ENCODE measurements at places on chromosomes 12 and 14.
A peak's percentile ranks its signal among the peaks of the same experiment; 100 is the strongest.

- DNase-seq = peak; percentile 62
These were observed 65.2 kb downstream of the PAPOLA start for GRCh38 chr14:96567289-96567899.

GRCh38 chr12:94561943-94562411, 88.4 kb downstream of the TMCC3 start:
- DNase-seq = no peak

DNA sequence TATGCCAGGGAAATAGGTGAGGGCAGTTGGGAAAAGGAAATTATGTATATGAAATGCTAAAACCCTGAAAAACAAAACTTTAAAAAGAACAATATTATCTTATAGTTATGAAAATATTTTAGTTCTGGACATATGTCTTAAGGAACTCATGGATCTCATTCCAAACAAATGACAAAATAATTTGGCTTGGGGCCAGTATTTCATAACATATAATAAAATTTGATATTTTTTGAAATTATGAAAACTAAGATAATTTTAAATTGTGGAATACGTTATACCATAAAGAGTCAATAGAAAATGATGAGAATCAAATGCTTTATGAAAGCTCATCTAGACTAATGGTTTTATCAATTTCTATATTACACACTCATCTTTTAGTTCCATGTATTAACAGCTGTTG, 173.8 kb upstream of the DCN start:
- DNase-seq = no peak

DNA sequence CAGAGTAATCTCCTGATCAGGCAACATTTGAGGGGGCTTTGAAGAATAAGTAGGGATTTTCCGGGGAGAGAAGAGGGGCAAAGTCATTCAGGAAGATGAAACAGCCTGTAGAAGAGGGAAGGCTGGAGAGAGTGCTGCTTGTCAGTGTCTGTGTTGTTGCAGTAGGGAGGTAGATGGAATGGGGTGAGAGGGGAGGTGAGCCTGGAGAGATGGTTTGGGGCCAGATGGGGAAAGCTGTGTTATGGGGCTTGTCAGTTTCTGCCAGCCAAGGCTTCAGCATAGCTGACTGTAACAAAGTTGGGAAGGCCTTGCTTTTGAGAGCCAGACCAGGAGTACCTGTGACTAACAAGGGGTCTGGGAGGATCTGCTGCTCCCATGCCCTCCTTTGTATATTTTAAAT, 18.0 kb downstream of the BICD1 start:
- no peak for DNase-seq

DNA sequence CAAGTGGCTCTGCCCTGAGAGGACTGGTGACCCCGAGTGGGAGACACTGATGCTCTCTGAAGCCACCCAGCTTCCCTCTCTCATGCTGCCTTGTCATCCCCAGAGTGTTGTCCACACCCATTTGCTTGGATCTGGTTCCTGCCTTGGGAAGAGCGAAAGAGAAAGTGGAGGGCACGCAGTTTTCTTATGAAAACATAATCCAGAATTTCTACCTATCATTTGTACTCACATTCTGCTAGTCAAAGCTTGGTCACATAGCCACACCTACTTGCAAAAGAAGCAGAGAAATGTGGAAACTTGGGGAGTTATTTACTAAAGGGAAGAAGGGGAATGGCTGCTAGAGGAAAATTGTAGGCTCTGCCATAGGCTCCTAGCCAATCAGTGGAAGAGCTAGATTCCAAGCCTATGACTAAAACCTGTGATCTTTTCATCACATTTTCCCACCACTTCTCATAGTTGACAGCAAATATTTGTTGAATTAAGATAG, 326.3 kb downstream of the ZFP36L1 start:
- peak; percentile 92 for DNase-seq

DNA sequence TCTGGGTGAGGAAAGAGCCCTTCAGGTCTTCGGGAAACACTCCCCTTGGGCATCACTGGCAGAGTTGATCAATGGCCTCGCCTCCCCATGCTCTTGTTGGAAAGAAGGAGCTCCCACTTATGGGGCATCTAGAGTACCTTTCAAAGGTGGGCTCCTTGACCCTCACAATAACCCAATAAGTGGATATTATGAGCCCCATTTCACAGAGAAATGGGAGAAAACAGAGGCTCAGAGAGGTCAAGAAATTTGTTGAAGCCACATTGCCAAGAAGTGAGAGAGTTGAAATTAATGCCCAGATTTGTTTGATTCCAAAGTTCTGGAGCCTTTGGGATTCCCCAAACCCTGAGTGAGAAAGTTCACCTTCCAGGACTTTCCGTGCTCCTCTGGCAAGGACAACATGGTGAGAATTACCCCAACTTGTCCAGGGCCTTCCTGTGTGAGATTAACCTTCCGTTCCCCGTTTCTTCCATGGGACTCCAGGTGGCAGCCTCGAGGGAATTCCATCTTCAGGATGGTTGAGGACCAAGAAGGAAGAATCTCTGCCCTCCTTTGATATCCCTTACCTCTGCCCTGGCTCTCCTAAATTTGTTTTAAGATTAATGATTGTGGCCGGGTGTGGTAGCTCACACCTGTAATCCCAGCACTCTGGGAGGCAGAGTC, 7.5 kb upstream of the CHD4 start:
- peak; percentile 42 for DNase-seq

GRCh38 chr12:21941506-21942376, 515 bp upstream of the ABCC9 start:
- peak; percentile 90 for DNase-seq

- DNase-seq = no peak
These were observed 165.5 kb upstream of the DIO3 start for GRCh38 chr14:101395779-101396178.

- no peak for DNase-seq
These were observed 148.2 kb downstream of the PLEKHA5 start for GRCh38 chr12:19277711-19278110.

DNA sequence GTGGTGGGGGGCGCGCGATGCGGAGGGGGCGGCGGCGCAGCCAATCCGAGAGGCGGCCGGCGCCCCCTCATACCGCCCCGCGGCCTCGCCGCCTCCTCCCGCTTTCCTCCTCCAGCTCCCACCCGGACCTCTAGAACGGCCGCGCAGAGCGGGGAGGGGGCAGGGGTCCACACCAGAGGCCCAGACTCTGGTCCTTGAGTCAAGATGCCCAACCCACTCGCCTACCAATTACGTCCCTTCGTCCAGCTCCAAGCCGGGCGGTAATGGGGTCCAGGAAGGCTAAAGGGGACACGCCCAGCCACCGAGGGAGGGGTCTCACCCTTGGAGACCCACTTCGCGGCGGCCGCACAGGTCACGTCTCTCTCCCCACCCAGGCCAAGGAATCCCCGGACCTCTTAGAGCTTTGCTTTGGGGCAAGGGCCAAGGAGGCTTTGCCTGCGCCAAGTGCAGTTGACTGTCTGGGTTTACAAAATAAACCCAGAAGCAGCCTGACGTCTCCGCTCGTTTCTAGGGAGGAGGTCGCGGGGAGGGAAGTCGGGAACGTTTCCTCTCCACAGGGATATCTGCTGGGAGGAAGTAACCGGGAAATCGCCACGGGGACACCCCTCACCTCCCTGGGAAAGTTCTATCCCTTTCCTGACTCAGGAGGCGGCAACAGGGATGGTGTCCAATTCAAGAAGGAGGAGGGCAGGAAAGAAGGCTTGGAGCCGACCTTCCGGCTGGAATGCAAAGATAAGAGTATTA, 394 bp upstream of the AMIGO2 start:
- peak; percentile 67 for DNase-seq

- peak; percentile 61 for DNase-seq
These were observed 107.3 kb downstream of the CRADD start for GRCh38 chr12:93784339-93785086.

- DNase-seq = peak; percentile 74
These were observed 2.3 kb downstream of the SLC48A1 start for GRCh38 chr12:47775100-47775911.

GRCh38 chr14:73339206-73339605, 101.9 kb downstream of the PAPLN start:
- DNase-seq = no peak

GRCh38 chr12:52920937-52921336, 16.1 kb upstream of the KRT8 start:
- peak; percentile 33 for DNase-seq

GRCh38 chr12:124878795-124879516, 15.3 kb upstream of the SCARB1 start:
- no peak for DNase-seq

DNA sequence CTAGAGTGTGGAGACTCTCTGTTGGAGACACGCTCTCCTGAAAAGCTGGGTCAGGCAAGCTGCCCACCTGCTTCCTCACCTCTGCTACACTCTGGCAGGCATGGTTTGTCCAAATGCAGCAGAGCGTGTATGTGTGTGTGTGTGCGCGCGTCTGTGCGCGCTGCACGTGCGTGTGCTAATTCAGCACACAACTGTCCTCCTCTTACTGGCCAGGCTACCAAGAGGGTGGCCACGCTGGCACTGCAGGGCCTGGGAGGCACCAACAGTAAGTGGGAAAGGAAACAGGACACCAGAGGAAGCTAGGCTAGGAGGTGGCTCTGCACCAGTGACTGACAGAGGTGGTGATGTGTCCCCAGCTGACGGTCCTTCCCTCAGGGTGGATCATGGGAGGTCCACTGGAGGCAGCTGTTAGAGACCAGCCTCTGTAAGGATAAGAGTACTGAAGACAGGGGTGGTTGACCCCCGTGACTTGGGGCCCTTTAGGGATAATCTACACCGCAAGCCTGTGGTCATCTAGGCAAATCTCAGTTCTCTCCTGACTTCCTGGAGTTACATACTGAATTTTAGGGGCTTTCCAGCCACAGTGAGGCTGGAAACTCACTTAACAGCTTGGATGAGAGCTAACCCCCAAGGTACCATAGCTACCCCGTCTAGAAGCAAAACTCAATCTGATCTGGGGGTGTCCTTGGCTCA, 15.6 kb upstream of the TFCP2 start:
- DNase-seq = no peak

DNA sequence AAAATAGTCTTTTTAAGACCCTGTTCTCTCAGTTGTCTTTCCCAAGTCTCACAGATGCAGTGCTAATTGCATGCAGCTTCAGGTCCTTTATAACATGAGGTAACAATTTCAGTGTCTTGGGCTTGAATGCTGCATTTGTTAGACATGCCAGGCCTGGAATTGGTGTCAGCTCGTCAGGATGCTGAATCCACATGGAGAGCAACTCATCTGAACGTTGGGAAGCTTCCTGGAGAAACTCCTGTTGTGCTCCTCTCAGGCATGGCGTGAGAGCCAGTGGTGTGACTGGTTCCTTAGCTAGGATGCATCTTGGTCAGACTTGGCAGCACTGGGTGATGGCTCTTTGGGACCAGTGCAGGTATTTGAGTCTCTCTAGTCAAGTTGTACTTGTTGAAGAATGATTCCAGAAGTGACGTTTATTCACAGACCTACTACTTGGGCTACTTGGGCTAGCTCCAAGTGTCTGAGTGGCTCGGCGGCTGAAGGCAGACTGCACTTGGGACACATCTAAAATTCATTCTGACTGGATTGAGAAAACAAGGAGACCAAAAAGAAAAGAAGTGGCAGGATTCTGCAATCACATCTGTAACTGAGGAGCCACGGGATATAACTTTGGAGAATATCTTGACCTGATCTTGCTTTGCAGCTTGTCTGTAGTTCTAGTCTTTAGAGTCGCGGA, 134.8 kb upstream of the ARHGAP5 start:
- DNase-seq = peak; percentile 33

DNA sequence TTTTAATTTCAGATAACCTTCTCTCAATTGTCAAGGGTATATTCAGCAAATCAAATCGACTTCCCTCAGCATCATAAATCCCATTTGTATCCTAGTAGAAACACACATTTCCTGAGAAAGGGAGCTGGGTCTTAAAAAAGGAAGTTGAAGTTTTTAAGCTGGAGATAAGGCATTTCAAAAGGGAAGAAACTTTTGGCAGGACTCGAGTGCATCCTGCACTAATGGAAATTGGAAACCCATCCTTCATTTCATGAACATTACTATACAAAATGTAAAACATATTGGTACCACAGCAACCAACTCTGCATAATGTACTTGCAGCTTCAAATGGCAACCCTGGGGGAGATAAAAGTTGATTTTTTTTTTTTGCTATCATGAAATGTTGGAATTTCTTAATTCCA, 23.7 kb upstream of the TMCC3 start:
- no peak for DNase-seq

GRCh38 chr12:106841510-106842302, 67.2 kb downstream of the RIC8B start:
- DNase-seq = peak; percentile 69

DNA sequence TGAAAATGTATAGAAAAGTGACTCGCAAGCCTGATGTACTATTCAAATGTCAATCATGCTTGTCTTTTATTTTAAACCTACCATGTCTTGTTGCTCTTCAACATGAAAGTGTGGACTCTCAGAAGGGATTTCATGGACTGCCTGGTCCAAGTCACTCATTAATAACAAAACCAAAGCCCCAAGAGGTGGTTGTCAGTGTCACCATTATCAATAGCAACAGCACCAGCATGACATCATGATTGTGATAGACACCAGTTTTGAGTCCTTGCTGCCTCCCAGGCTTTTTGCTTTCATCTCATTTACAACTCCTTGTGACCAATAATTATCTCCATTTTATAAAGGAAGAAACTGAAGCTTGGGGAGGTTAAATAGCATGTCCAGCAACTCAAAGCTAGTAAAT, 112.0 kb upstream of the TMPO start:
- DNase-seq = no peak

- no peak for DNase-seq
These were observed 637.0 kb upstream of the TBX3 start for GRCh38 chr12:115320967-115321366.

Data from GM23248 (cell line).